ENCODE measurements at places on chromosomes 7 and 10. TPM values are rescaled to one million over a fixed set of nuclear protein-coding genes. Genes with fewer than 3 reads are reported as not detected.

The ANKRD22 gene
- not detected for total RNA-seq

The AKR1C1 gene
- total RNA-seq, result 25.7 TPM

The ODAD2 gene
- total RNA-seq, result 0.54 TPM

The AKR1C8 gene
- not detected for total RNA-seq

The ANAPC16 gene
- total RNA-seq, result 82.3 TPM

The GPR15LG gene
- total RNA-seq, result not detected

The SCIN gene
- 0.67 TPM for total RNA-seq

DNA sequence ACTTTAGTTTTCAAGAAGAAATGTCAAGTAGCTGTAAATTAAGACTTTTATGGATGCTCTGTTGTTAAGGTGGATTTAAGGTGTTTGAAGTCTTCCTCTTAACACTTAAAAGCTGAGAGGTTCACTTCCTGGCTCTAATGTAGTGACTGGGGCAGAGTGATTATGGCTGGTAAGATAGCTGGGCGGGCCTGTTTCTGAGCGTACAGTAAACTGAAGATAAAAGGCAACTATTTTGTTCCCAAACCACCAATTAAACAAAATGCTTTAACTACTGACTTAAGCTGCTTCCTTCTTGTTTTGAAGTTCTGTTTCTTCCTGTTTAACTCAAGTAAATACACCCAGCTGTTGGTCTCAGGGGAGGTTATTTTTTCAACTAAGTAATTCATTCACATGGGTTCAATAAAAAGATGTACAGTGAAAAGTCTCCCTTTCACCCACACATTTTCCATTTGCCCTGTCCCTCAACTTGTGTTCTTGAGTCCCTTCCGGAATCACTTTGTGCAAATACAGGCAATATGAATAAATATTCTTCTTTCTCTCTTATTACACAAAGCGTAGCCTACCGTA, 19.3 kb downstream of the VWA2 start:
- peak; percentile 31 for DNase-seq

GRCh38 chr7:90593205-90593604, 2.9 kb upstream of the CDK14 start:
- DNase-seq, result no peak

DNA sequence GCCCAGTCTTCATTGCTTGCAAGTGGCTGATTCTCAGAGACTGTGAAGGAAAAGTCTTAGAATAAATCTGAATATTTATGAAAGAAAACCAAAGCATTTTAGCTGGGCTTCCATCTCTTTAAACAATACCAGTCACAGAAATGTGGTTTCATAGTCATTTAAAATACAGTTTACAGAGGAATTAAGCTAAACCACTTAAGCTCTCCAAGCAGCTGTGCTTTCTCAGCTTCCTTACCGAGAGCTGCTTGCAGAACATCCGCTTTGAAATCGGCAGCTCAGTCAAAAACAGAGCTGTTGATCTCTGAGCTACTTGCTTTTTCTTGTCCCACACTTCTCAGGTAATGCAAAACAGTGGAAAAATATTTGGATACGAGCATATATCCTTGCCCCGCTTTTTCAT, 134.5 kb downstream of the DYNC1I1 start:
- no peak for DNase-seq

- DNase-seq, result no peak
These were observed 5.5 kb upstream of the ARID5B start for GRCh38 chr10:61895898-61896600.

DNA sequence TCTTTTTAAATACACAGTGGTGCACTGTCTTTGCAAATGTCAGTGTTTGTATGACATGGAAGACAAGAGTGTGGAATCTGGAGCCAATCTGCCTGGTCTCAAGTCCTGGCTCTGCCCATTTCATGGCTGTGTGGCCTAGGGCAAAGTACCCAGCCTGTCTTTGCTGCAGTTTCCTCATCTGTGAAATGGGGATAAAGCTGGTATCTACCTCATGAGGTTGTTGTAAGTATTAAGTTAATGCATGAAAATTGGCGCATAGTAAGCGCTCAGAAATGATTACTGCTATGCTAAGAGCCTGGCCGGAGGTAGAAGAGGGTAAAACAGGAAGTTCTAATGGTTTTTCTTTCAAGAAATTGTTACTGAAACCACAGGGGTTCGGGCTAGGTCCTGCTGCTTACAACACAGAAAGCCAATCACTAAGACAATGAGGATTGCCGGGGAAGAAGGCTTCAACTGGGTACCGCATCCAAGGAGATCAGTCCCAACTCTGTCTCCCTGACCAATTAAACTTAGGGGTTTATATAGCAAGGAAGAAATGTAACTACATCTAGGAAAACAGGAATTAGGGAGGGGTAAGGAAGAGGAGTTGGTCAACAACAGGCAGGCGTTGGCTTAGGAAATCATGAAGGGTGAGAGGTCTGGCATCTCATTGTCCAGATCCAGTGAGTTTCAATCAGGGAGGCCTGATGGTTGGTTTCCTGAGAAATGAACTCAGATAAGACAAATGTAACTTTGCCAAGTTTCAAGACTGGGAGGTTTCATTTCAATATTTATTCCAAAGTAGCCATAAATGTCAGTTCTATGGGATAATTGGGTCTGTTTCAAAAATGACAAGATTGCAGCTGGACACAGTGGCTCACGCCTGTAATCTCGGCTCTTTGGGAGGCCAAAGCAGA, 57.0 kb downstream of the CHST3 start:
- DNase-seq, result no peak

DNA sequence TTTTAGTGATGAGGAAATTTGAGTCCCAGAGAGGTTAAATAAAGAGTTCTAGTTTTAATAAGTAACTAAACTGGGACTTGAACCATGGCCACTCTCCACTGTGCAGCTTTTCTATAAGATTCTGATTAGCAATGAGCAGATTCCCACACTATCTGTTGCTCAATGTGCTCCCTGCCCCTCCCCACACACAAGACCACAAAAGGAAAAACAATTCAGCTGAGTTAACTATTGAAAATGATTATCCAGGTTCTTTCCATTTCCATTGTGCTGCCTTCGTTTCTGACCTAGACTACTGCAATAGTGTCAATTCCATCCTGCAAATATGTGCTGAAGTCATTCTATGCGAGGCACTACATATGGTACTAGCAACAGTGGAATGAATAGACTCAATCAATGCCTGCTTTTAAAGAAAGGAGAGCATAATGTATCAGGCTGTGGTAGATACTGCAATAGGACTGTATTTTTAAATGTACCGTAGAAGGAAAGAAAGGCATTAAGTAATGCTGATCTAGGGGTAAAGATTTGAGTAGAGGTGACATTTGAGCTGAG, 97.0 kb downstream of the SEMA3C start:
- DNase-seq, result no peak

- DNase-seq, result peak; percentile 89
These were observed 103.0 kb upstream of the KLF6 start for GRCh38 chr10:3887885-3888476.

- no peak for DNase-seq
These were observed 223.4 kb downstream of the MGMT start for GRCh38 chr10:129690248-129691070.
